HCEC 1CT (cell line): ENCODE measurements at places on chromosomes 12 and 14.

DNA sequence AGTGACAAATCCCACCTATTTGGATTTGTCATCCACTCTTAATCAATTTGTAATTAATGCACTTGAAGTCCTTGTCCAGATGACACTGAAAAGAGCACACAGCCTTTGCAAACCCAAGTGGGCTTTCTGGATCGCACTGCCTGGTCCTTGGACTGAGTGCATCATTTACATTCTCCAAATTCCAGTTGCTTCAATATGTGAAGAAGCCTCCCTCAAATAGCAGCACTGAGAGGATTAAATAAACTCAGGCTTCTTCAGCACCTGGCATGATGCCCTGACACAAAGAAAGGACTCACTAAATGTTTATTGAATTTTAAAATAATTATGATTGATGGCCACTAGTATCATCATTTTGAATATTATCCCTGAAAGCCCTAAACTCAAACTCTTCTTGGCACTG lies 496.5 kb downstream of the VRK1 start:
- DNase-seq, result no peak

DNA sequence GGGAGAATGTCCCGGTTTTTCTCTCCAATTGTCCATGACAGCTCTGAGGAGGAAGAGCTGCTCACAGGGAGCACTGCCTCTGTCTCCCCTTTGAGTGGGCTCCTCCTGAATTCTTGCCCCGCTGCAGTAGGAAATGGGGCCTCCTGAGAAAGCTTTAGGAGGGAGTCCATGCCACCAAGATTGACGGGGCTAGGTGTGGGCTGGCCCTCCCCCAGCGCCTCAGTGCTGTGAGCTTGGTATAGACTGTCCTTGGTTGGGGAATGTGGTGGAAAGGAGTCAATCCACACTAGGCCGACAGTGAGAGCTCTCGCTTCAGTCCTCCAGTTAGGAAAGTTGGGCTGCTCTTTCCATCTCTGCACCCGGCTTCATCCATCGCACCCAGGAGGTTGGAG lies 23.4 kb upstream of the CTDSP2 start:
- no peak for DNase-seq

DNA sequence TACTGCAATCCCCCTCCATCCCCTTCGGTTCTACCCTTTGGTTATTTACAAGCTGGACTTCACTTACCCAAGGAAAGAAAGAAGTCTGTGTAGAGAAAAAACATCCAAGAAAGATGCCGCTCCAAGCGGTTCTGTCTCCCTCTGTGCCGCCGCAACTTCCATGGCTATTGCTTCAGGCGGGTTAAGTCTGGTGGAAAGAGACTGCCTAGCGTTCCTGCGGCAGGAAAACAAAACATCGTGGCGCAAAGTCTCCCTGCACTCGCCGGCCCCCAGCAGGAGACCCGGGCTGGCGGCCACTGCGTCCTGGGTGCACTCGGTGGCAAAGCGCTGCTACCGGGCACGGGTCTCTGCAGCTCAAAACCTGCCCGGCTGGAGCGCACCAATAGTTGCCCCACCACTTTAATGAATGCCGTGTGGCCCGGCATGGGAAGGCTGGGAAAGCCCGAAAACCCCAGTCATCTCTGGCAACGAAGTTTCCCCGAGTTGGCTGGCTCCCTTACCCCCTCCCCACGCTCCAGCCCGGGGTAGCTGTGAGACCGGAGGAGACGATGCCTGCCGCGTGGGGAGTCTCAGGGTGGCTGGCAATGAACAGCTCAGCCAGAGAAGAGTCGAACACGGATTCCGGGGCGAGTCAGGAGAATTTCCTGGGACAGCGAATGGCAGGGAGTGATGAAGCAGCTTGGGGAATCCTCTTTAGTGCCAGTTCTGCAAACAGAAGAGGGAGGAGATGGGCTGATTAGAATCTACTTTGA lies 3.5 kb upstream of the KCNK10 start:
- no peak for DNase-seq

DNA sequence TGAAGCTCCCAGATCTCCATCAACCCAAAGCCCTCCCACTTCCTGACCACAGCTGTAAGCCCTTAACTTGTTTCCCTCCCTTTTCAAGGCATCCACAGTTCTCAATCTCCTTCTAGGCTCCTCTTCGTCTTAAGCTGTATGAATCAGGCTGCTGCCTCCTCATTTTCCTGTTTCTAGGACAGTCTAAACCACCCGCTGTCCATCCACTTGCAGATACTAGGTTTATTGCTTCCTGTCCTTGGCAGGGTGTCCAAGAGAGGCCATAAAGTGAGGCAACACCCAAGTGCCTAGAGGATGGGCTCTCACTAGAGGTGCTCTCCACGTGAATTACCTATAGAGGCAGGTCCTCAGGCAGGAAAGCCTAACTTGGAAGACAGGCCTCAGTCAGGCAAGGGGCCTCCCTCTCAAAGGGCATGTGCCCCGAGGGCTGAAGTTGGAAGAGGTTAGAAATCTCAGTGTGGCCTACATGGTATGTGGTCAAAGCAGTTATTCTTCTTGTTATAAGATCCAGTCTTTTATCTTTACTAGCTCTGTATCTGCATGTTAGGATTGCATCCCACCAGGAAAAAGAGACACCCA lies 8.8 kb upstream of the TMEM106C start:
- DNase-seq, result no peak

DNA sequence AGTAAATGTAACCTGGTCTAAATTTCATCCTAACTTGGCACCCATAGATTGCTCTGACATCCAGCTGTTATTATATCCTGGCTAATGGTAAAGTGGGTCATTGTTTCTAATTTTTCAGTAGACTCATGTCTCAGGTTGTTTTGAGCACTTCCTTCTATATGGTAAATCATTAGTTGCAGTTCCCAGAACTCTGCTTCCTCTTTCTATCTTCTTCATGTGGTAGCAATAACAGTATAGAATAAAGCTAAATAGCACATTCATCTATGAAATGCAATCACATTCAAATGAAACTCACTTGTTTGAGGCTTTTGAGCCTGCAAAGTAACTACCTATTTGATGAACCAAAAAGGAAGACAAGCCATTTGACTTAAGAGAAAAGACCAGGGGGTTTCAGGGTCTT lies 65.1 kb upstream of the GZMB start:
- no peak for DNase-seq
